Stimulated activated CD4-positive, alpha-beta T cell treated with anti-CD3 and anti-CD28 coated beads, Interleukin-1b, Interleukin-23, amount 100 ng/mL, for 1 hour (primary cell): ENCODE measurements at places on chromosomes 5 and 9.

GRCh38 chr9:137254624-137255447, at the start of gene NELFB:
Gene NELFB, plus strand, starts transcription at chr9:137255327.
- peak; percentile 95 for DNase-seq

DNA sequence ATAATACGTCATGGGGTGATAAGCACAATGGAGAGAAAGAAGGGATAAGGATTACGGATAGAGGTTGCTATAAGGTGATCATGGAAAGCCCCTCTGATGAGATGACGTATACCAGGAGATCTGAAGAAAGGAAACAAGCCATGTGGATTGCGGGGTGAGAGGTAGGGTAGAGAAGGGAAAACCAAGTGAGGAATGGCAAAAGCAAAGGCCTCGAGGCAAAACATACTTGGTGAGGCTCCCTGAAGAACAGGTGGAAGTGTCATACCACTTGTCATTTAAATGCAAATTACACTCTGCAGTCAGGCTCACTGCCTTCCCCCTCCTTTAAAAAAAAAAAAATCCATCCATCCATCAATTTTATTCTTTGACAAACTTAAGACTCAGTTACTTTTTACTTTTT, 420.8 kb downstream of the RAB3C start:
- no peak for DNase-seq

DNA sequence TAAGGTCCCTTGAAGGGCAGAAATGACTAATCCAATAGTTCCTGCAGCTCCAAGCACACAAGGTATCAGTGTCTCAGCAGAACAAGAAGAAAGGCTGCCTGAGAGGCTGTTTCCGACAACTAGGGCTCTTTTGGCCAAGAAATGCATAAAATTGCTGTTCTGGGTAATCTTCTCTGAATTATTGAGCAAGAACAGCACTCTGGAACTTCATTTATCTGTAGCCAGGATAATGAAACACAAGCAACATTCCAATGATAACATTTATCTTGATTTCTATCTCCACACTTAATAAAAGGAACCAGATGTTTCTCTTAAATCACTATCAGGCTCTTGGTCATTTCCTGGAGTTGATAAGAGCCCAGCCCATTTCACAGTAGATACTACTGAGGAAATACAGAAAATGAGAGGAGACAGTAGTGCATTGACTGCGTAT, 17.0 kb upstream of the AUH start:
- no peak for DNase-seq

DNA sequence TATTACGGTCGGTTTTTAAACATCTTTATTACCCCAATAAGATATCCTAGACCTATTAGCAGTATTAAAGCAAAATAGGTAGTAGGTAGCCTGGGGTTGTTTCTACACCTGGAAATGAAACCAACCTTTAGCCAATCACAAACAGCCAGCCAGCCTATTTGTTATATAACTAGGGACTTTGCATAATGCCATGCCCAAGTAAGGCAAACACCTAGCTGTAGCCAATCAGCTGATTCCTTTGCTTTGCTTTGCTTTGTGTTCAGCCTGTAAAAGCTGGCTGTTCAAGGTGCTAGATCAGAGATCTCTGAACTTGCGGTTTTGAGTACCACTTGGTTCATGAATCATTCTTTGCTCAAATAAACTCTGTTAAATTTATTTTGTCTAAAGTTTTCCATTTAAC, 46.5 kb upstream of the SETD9 start:
- no peak for DNase-seq
